Suppressor macrophage treated with lipopolysaccharide for 4 hours (primary cell): ENCODE measurements at places on chromosomes 6 and 20.

DNA sequence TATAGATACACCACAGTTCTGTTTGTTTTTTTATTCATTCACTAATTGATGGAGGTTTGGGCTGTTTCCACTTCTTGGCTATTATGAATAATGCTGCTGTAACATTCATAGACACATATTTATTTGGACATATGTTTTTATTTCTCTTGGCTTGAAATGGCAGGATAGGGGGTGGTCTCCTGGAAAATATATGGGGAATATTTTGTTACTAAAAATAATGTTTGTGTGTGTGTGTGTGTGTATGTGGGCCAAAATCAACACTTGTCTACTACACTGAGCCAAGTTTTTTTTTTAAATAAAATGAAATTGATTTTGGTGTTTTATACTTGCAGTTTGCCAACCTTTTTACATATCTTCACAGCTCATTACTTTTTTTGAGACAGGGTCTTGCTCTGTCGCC lies 264.4 kb upstream of the SULF2 start:
- no peak for DNase-seq

GRCh38 chr6:14130435-14131075 lies 13.0 kb downstream of the CD83 start:
- DNase-seq: no peak

- DNase-seq: no peak
Observed at GRCh38 chr6:137002505-137002904, 42.3 kb downstream of the IL20RA start.

DNA sequence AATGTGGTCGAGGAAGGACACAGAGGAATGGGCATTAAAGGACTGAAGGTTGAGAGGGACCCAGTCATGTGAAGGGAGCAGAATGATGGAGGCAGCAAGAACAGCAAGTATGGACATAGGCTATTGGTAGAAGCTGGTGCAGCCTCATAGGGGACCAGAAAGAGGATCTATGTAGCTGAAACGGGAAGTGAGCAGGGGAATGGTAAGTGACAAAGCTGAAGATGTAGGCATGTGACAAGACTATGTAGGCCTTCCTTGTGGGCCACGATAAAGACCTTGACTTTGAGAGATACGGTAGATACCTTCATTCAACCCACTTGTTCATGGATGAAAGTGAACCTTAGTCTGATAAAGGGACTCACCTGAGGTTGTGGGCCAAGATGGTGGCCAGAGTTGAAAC lies 3.5 kb downstream of the CTNNBL1 start:
- peak; percentile 88 for DNase-seq

DNA sequence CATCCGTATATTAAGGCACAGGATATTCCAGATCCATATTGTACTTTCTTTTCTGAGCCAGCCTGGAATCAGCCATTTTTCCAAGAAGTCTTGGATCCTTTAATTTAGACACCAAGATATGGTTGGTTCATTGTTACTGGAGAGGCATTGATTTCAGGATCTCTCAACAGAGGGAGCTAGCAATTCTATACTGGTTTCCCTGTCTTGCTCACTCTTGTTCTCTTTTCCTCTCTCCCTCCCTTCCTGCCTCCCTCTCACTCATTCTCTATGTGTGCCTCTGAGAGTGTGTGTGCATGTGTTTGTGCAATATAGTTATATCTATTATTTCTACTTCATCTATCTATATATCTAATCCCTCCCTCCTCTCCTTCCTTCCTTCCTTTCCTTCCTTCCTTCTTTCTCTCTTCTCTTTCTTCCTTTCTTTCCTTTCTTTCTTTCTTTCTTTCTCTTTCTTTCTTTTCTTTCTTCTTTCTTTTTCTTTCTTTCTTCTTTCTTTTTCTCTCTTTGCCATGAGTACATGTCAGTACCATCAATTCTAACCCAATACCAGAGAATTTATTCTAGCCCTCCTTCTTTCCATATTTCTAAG lies 299.1 kb downstream of the EPHA7 start:
- DNase-seq: no peak

GRCh38 chr6:128558021-128558420 lies 37.6 kb upstream of the PTPRK start:
- DNase-seq: no peak

DNA sequence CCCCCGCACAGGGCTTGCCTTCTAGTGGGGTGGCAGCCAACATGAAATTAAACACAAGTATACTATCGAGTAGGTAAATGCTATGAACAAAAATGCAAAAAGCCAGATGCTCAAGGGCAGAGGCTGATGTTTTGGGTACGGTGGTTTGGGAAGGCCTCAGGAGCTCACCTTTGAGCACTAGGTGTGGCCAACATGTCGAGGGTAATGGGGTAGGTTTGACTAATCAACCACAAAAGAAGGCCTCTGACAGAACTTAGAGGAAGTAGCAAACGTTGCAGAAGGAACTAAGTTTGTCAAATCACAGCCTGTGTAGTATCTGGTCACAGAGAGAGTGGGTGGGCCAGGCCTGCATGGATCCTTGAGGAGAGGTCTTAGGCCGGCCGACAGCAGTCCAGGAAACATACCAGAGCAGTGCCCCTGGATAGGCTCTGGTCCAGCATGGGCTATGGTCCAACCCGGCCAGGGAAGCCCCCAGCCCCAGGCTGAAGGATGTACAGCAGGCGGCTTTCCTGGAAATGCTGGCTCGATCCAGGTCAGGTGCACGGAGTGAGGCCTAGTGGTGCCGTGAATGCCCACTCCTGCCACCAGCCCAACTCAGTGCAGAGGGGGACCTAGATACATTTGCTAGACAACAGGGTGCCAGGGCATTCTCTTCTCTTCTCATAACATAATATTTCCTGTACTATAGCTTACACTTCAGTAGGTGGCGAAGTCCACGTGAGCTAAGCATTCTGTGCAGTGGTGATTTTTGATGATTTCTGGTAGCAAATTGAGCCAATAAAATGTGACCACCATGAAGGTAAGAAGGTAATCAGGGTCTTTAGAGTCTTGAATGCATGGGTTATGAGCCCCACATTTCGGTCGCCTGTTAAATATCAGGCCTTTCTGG lies 56.3 kb upstream of the CD93 start:
- DNase-seq: peak; percentile 79

DNA sequence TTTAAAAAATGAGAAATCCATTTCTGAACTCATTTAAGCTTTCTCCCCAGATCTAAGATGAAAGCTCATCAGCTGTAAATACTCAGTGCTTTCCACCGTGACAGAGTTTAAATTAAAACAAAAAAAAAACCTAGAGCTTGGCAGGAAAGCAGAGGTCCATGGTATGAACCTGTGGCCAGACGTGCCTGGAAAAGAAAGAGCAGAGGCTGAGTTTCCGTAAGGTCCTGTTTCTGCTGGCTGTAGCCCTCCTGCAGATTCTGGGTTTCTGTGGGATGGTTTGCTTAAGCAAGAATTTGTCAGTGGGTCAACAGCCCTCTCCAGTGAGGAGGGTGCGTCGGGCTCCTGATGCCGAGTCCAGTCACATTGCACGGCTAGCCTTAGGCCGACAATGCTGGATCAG lies 383.2 kb downstream of the SAMD5 start:
- no peak for DNase-seq

DNA sequence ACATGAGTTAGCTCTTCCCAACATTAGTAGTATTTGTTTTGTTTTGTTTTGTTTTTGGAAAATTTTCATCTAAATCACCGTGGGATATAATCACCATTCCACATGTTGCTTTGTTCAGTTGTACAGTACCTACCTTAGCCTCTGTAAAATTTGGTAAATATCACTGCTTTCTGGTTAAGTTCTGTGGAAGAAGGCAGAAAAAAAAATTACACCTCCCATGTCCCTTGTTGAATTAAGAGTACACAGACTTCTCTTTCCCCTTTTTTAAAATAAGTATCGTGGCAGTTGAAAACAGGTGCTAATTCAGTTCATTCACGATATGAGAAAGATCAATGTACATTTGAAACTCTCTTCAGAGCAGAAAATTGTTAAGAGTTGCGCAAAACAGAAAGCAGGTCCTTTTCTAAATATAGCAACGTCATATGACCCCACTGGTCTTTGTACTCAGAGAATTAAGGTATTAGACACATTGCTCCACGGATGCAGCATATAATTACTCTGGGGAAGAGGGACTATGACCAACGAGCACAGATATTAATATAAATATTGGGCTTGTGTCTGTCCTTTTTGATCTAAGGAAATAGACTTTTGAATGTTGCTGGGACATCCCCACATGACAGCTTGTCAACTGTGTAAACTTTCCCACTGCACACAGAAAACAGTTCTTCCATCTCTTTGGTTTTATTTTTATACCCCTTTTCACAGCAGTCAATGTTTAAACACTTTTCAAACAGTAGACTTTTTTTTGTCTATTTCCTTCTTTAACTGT lies 58.6 kb upstream of the ZNF217 start:
- DNase-seq: no peak

GRCh38 chr6:26331218-26332073 lies 33.6 kb upstream of the BTN3A2 start:
- DNase-seq: peak; percentile 27

GRCh38 chr6:167092672-167093339 lies 30.1 kb upstream of the CCR6 start:
- DNase-seq: no peak

DNA sequence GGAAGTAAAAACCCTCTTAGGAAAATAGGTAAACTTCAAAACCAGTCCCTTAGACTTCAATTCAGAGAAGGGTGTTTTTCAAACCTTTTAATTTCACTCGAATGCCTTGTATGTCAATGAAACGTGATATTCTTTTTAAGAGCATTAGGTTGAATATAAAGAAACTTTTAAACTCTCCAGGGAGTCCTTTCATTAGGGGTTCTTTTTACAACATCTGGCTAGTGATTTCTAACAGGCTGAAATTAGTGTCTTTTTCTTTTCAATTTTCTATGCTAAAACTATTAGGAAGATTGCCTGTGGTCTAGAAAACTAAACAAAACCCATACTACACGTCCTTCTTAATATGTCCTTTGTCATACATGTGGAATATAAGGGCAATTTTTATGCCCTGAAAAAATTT lies 569.7 kb upstream of the CITED2 start:
- no peak for DNase-seq

- DNase-seq: peak; percentile 45
Observed at GRCh38 chr6:161200610-161201370, 73.1 kb downstream of the AGPAT4 start.

- DNase-seq: no peak
Observed at GRCh38 chr6:56477241-56477640, 165.4 kb downstream of the DST start.

DNA sequence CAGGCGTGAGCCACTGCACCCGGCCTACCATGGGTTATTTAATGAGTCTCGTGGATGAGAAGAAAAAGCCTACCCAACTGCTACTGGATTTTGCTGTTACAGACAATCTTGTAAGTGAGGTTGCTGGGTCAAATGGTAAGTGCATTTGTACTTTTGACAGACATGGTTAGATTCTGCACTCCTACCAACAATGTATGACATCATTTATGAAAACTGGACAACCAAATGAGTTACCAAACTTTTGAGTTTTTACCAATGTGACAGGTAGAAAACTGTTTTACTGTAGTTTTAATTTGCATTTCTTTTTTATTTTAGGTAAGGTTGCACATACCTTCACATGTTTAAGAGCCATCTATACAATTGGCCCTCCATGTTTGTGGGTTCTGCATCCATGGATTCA lies 48.2 kb downstream of the PDSS2 start:
- DNase-seq: no peak
